Fibroblast of skin of left biceps (primary cell): ENCODE measurements at places on chromosomes 16 and 17.

DNA sequence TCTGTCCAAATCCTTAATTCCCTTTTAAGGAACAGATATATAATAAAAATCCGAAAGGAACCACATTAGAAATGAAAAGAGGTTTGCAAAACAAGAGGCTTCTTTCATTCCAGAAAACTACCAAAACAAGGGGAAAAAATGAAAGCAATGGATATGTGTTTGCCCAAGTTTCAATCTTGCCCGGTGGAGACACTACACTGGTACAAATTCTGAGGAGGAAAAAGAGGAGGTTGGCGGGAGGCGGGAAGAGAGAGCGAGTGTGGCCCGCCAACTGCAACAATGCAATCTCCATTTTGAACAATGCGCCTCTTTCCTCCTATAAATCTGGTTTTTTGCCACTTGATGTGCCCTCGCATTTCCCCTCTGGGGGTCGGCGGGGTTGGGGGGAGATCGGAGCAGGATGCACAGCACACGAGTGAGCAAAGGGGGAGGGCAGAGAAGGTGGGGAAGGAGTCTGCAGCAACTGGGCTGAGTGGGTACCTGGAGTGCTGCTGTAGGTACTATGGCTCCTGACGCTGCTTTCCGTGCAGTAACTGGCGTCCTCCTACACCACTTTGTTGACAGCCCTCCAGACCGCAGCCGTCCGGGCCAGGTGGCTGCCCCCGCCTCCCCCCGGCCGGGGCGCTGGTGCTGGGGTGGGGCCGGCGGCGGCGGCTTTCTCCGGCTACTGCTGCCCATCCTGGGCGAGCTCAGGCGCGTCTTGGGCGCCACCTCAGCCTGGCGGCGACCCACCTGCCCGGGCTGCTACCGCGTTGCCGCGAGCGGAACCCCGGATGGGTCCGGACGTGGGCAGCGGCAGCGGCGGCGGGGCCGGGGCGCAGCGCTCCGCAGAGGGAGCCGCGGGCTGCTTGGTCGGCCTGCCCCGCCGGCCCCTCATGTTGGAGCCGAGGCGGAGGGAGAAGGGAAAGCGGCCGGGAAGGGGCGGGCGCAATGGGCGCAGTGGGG, 93.8 kb upstream of the PLEKHM1 start:
- no peak for DNase-seq

- DNase-seq, result peak; percentile 99
These were observed 426.0 kb upstream of the CDH11 start for GRCh38 chr16:65547772-65548446.

DNA sequence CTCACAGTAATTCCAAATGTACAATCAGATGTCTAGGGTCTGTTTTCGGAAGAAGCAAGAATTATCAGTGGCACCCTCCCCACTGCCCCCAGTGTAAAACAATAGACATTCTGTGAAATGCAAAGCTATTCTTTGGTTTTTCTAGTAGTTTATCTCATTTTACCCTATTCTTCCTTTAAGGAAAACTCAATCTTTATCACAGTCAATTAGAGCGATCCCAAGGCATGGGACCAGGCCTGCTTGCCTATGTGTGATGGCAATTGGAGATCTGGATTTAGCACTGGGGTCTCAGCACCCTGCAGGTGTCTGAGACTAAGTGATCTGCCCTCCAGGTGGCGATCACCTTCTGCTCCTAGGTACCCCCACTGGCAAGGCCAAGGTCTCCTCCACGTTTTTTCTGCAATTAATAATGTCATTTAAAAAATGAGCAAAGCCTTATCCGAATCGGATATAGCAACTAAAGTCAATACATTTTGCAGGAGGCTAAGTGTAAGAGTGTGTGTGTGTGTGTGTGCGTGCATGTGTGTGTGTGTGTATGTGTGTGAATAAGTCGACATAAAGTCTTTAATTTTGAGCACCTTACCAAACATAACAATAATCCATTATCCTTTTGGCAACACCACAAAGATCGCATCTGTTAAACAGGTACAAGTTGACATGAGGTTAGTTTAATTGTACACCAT, 59.7 kb downstream of the HLF start:
- no peak for DNase-seq

DNA sequence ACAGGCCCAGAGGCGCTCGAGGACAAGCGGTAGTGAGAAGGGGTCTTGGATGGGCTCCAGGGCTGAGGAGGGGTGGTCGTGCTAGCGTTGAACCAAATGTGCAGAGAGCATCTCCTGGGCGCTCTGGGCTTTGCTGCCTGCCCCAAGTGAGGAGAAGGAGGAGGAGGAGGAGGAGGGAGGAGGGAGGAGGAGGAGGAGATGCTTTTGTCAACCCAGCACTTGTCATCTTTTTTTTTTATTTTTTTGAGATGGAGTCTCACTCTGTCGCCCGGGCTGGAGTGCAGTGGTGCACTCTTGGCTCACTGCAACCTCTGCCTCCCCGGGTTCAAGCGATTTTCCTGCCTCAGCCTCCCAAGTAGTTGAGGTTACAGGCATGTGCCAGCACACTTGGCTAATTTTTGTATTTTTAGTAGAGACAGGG, 59.8 kb downstream of the PGS1 start:
- no peak for DNase-seq

GRCh38 chr17:5047446-5047845, 12.2 kb upstream of the SLC52A1 start:
- no peak for DNase-seq

GRCh38 chr17:43952351-43952723, 1.4 kb downstream of the PYY start:
- no peak for DNase-seq

- DNase-seq, result no peak
These were observed 604 bp downstream of the HS3ST3B1 start for GRCh38 chr17:14301279-14302090.

GRCh38 chr17:64042700-64043485, 22.5 kb upstream of the ICAM2 start:
- no peak for DNase-seq

- no peak for DNase-seq
These were observed 41.4 kb upstream of the NOL11 start for GRCh38 chr17:67676305-67676704.

DNA sequence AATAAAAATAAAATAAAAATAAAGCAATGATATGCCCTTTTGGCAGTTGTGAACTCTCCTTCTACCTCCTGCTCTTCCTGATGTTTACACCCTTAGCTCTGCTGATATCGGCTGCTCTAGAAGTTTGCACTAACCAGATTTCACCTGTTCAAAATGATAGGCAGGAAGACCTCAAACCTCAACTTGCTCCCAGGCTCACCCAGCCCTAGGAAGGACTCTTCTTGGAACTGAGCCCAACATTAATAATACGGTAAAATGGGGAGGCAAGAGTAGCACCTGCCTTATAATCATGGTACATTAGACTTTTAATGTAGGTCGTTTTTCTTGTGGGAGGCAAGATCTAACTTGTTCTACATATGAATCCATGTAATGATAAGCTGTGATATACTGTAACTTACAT, 61.2 kb upstream of the MED13 start:
- DNase-seq, result no peak

- DNase-seq, result no peak
These were observed 67.5 kb downstream of the KLHDC4 start for GRCh38 chr16:87698241-87698640.

GRCh38 chr17:14197586-14197985, 39.1 kb downstream of the CDRT15 start:
- DNase-seq, result no peak

DNA sequence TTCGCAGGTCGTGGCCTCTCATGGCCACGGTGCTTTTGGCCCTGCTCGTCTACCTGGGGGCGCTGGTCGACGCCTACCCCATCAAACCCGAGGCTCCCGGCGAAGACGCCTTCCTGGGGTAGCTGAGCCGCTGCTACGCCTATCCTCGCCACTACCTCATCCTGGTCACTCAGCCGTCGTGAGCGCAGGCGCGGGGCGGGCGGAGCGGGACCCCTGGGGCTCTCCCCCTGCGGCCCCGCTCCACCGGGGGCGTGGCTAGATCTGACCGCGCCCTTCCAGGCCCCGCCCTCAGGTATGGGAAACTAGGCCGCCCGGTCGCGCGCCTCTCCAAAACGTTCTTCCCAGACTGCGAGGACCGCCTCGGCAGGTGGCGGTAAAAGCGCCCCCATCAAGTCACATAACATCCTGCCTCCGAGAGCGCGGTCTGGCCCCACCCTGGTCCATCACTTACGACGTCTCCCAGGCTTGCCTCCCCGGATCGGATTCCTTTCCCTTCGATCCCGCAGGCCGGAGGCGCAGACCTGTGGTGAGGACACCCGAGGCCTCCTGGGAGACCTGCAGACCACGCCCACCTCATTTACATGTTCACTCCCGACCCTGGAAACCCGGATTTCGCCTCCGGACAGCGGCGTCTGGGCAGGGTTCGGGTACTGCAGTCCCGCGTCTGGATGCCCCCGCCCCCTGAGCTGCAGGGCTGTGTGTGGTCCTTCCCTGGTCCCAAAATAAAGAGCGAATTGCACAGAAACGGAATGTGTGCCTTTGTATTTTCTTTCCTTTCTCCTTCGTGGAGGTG, 91.5 kb upstream of the TMEM97 start:
- no peak for DNase-seq
